ENCODE measurements at places on chromosomes 2 and 18.
A peak's percentile ranks its signal among the peaks of the same experiment; 100 is the strongest.

DNA sequence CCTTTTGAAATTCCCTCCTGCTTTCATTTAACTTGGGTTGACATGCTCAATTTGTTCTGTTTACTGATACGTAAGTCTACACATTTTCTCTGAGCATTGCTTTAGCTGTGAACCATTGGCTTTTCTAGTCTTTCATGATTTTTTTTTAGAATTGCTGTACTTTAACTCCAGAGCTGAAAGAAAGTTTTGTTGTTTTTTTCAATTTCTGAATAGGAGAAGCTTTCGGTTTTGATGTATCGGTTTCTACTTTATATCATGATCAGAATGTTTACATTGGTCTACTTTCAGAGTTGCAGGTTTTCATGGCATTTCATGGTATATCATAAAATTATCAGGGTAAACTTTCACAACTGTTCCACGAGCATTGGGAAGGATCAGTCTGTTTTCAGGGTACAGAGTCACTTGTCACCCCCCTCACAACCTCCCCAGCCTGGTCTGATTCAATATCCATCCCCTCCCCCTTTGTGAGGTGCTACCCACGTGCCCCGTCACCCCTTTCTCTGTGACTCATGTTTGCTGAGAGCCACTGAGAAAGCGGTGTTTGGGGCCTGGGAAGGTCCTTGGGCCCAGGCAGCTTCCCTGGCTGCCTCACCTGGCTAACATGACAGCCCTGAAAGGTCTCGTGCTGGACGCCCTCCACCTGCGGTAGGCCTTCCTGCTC, 7.0 kb downstream of the ASTL start:
- no peak for DNase-seq

- DNase-seq = no peak
Observed at GRCh38 chr2:204984518-204984917, 439.2 kb downstream of the PARD3B start.

DNA sequence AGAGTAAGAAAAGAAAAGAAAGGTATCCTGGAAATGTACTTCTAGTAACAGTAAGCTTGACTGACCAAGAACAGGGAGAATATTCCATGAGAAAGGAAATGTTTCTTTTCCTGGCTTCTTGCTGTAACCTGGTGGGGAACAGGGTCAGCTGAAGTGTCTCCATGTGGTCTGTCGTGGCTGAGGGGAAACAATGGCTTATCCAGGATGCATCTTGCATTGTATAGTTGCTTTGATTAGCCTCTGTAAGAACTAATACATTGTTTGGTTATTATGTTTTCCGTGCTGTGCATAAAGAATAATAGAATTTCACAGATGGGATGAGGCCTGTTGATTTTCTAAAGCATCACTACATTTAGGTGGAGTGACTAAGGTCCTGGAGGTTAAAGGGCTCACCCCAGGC, 4.9 kb downstream of the CREG2 start:
- DNase-seq = no peak

DNA sequence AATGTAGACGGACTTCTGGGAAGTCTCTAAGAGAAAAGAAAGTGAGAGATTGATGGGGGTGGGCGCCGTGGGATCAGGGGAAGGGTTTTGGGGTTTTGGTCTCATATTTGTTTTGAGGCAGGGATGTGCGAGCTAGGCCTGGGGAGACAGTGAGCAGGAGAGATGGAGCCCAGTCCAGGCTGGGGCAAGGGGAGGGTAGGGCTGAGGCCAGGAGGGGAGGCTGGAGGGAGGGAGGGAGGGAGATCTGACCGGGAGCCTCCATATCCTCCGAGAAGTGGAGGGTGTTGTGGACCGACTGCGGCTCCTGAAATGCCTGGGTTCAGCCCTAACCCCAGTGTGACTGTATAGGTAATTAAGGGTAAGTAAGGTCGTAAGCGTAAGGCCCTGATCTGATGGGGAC, 72.8 kb upstream of the ODC1 start:
- no peak for DNase-seq

- DNase-seq = no peak
Observed at GRCh38 chr2:132439703-132440398, 23.2 kb downstream of the GPR39 start.

DNA sequence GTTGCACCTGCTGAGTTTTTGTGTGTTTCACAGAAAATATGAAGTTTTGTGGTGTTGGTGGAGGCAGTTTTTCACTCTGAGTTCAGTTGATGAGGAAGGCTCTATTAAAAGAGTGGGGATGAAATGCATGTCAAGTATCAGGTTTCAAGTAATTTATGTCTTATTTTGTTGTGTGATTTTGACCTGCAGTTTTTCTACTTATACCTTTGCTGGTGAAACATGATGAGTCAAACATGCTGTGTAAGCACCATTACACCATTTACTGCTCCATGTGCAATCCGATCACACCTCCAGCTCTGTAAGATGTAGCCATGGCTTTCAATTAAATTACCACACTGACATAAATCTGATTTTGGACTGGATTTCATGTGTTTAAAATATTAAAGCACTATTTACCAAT, 174.5 kb upstream of the ZEB2 start:
- DNase-seq = no peak

DNA sequence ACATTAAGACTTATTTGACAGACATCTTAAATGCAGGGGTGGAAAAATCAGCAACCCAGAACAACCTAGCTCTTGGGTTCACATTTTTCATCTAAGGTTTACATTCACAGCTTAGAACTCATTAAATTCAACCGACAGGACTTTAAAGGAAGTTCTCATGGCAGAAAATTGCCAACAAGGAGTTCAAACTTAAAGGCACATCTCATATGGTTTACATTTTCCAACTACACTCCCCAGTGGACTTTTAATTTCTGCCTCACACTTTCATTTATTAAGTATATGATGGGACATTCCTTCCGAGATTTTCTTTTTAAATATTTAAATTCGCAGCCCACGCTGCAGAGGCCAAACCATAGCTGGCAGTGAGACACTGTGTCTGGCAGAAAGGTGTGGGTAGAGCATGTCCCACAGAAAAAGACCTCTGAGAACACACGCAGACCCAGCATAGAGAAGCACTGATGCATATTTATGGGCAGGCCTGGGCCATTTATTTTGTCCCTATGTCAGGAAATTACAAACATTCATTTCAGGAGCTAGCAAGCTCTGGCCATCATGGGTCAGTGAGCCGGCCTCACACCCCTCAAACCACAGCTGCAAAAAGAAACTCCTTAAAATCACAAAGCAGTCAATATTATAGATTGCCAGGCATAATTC, 46.3 kb downstream of the STK39 start:
- DNase-seq = no peak

- DNase-seq = no peak
Observed at GRCh38 chr2:73986085-73986681, 1.5 kb downstream of the TET3 start.

DNA sequence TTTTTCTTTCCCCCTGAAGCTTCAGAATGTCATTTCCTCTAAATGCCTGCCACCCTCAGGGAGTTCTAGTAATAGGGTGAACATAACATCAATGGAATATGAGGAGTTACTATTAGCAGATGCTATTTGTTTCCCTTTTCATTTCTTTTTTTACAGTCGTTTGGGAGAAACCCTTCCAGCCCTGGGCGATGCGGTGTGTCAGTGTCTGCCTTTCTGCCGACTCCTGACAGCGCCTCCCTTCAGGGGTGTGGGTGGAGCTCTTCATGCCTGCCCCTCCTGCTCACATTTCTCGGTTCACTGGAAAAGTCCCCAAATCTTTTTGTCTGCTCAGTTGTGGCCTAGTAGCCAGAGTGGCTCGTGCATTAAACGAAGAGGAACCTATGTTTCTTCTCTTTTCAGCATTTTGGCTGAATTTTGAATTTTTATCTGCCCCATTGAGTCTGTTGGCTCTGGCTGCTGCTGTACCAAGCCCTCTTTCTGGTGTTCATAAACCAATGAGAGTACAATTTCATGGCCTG, 72.3 kb downstream of the FMNL2 start:
- no peak for DNase-seq

DNA sequence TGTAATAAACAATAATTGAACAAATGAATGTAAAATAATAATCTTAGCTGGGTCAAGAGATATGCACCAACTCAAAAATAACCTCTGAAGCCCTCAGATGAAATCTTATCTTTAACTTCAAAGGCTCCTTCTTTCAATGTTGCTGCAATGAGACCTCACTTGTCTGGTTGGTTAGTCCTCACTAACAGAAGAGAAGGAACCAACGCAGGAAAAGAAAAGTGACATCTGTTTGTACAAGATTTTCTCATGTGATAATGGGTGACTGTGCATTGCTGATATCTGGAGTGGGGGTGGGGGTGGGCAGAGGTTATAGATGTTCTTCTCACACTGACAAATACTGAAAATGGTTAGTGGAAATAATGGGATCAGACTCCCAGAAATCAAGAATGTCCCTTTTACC, 2.6 kb downstream of the SCN7A start:
- DNase-seq = no peak

- no peak for DNase-seq
Observed at GRCh38 chr18:47754311-47755101, 176.0 kb downstream of the SMAD2 start.

DNA sequence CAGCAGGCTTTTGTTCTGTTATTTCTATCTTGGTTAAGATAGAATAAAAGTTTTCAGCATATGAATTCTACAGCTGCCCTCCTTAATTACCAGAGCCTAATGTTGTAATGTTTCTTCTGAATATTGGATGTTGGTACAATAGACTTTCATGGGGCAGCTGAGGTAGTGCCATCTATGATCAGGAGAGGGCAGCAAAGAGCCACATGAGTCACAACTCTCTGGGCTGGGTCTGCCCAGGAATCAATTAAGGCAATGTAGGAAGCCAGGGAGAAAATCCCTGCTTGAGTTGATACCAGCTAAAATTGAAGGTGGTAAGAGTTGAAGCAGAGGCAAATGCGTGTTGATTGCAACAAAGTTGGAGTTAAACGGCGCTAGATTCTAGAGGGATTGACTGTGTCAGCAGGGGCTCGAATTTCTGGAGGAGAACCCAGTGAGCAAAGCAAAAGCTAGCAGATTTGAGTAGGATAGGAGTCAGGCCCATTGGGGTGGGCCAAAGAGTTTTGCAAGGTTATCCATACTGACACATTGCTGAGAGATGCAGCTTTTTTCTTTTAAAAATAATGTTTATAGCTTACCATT, 10.6 kb upstream of the MC5R start:
- DNase-seq = peak; percentile 22

GRCh38 chr2:56801770-56802169, 618.0 kb downstream of the CCDC85A start:
- DNase-seq = no peak

DNA sequence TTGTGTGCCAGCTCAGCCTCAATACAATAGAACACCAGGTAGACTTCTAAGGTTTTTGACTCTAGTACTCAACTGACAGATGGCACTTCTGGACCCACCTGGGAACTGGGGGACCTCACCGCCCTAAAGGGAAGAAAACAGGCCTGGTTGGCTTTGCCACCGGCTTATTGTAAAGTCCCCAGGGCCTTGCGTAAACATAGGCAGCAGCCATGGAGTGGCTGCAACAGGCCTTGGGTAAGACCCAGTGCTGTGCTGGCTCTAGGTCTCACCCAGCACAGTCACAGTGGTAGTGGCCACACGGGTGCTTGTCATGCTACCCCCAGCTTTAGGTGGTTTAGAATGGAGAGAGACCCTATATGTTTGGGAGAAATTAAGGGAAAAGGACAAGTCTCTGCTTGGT, 230.7 kb upstream of the SESTD1 start:
- DNase-seq = no peak

DNA sequence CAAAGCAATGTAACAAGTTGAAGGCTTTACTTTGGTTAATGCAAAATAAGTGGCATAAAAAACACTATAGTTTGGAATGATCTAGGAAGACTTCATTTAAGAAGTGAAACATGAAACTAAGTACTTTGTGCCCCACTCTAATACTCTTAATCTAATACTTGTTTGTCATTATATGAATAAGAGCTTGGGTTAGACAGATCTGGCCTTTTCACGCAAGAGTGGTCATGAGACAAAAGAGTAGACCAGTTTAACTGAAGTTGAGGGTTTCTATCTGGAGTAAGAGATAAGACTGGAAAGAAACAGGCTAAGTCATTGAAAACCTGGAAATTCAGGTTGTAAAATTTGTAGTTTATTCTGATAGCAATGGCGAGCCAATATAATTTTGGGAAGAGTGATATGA, 2.8 kb downstream of the SLC30A6 start:
- no peak for DNase-seq

DNA sequence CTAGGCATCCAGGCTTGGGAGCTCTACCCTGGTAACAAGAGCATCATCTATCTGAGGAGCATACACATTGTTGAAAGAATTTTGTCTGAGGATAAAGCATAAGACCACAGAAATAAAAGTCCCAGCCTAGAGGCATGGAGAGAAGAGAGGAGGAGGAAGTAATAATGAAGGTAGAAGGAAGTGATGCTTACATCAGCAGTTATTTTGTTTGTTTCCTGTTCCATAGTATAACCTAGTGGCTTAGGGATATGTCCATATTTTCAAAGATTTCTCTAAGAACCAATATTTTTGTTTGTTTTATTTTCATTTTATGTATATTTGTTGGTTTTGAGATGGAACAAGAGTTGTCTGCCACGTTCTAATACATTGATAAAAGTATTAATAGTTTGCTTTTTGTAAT, 407.4 kb upstream of the SETBP1 start:
- no peak for DNase-seq

GRCh38 chr2:112519506-112519905, 22.8 kb upstream of the POLR1B start:
- no peak for DNase-seq
